Dermis blood vessel endothelial cell (primary cell): ENCODE measurements at places on chromosomes 12 and 14. TPM values are rescaled to one million over a fixed set of nuclear protein-coding genes. Genes with fewer than 3 reads are reported as not detected.

RPS6KL1 gene
- 10.4 and 12.4 TPM in 2 replicates for total RNA-seq

LEMD3 gene
- 29.9 and 30.1 TPM in 2 replicates for total RNA-seq

KLRC4 gene
- total RNA-seq = not detected in 2 replicates

FLVCR2 gene
- 10.6 and 15.8 TPM in 2 replicates for total RNA-seq

PCED1B gene
- 0.19 and 0.51 TPM in 2 replicates for total RNA-seq
